Memory B cell (primary cell): ENCODE measurements at places on chromosomes 6 and 20.

GRCh38 chr6:108127826-108128225 is 38.0 kb upstream of the NR2E1 start:
- no peak for DNase-seq

- DNase-seq: no peak
Observed at GRCh38 chr20:44790638-44791393, 19.5 kb downstream of the RIMS4 start.

DNA sequence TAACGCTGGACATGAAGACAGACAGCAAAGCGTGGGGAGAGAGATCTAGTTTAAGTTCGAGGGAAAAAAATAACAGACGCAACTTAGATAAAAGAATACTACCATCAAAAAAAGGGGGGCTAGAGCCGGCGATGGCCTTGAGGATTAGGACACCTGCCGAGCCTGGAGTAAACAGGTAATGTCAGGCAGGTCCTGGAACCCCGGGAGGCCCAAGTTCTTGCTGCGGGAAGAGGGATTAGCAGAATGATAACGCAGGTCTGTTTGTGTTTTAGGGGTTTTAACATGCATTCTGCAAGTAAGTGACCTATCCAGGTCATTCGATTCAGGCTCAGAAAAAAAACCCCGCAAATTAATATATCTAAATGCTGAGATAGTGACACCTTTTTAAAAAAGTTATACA is 754 bp upstream of the TMEM170B start:
- no peak for DNase-seq

DNA sequence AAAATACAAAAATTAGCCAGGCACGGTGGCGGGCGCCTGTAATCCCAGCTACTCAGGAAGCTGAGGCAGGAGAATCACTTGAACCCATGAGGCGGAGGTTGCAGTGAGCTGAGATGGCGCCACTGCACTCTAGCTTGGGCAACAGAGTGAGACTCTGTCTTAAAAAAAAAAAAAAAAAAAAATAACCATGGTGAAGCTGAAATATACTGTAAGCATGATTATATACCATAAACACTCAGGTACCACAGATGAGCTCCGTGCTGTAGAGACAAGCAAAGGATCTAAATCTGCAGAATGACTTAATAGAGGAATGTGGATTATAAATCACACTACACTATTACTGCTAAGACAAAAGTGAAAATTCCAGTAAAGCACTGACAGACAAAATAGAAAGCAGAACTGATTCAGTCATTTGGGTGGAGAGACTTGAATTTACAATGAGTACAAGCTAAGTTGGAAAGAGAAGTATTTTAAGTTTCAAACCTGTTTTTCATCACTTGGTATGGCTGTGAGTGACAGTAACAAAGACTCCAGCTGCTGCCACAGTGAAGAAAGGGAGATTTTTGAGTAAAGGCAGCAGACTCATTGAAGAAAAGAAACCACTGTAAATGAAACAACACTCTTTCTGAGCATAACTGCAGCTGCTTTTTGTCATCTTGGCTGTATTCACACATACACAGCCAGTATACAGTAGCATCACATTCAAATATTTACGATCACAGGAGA is 322.1 kb downstream of the RNGTT start:
- no peak for DNase-seq
